Activated T-cell treated with anti-CD3 and anti-CD28 coated beads, Interleukin-2, amount 50 U/mL, for 72 hours (primary cell): ENCODE measurements at places on chromosomes 3 and 15. TPM values are rescaled to one million over a fixed set of nuclear protein-coding genes. Genes with fewer than 3 reads are reported as not detected.

DNA sequence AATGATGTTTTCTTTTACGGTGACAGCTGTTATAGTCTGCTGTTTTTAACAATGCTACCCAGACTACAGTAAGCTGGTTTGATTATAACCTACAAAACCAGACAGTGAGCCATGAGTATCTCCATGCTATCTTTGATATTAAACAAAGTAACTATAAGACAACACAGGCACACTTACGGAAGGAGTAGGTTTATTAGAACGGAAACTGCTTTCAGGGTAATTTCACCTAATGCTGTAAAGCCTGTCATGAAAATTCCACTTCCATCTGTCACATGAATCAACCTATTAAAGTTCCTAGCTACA is 33.0 kb downstream of the VPS13C start:
- no peak for DNase-seq

DNA sequence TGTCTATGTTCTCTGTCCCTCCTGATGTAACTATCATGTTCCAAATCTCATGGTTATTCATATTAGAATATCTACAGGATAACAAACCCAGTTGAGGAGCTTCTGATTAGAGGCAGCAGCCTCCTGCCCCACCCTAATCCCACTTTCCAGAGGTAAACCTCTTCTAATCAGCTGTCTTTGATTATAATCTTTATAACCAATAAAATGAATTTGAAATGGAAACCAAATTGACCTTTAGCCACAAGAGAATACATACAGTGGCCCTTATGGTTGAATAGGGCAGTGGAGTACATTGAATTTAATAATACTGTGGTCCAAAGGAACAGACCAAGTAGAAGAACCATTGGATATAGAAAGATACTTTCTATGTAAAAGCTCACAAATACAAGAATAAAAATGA is 281.3 kb upstream of the UMPS start:
- no peak for DNase-seq

DNA sequence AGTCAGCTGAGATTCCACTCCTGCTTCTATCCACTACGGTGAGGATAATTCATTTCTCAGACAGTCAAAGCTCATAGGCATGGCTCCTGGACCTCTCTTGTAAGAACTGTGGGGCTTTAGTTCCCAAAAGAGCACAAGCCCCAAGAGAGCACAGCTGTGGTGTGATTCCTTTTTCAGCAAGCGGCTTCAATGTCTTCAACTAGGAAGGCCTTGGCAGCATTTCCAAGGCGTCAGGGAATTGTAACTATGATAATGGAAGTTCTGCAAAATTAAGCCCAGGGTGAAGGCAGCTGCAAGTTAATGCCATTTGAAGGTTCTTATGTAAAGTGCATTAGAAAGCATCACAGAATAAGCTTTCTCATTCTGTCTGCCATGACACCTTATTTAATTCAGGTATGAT is 657.1 kb downstream of the GRM7 start:
- no peak for DNase-seq

DNA sequence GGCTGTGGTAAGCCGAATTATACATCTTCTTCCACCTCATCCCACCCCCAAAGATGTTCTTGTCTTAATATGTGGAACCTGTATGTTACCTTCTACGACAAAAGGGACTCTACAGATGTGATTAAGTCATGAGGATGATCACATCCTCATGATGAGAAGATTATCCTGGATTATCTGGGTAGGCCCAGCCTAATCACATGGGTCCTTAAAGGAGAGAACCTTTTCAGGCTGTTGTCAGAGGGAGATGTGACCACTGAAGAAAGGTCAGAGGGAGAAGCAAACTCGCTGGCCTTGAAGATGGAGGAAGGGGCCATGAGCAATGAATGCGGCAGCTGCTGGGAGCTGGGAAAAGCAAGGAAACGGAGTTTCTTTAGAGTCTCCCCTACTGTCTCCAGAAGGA is 12.9 kb upstream of the SCG3 start:
- no peak for DNase-seq

- no peak for DNase-seq
Observed at GRCh38 chr3:112397556-112397955, 64.6 kb downstream of the CD200 start.

- no peak for DNase-seq
Observed at GRCh38 chr15:68264282-68264681, 13.3 kb upstream of the FEM1B start.

DNA sequence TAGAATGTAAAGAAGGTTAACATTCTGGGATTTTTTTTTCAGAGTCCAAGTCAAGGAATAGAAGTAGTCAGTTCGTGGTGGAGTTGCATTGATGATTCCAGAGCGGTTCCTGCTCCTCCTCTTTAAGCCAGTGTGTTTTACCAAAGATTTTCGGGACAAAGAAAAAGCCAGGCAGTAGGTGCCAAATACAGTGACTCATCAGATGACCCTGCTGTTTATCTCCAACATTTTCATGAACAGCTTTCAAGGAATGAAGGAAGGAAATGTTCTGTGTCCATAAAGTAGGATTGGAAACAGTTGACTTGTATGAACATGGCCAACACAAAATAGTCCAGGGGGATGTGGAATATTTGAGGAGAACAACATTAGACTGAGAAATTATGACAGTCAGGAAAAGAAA is 142.4 kb upstream of the TMC3 start:
- DNase-seq: no peak

- peak; percentile 5 for DNase-seq
Observed at GRCh38 chr3:150412561-150413231, 4.6 kb downstream of the TSC22D2 start.

DNA sequence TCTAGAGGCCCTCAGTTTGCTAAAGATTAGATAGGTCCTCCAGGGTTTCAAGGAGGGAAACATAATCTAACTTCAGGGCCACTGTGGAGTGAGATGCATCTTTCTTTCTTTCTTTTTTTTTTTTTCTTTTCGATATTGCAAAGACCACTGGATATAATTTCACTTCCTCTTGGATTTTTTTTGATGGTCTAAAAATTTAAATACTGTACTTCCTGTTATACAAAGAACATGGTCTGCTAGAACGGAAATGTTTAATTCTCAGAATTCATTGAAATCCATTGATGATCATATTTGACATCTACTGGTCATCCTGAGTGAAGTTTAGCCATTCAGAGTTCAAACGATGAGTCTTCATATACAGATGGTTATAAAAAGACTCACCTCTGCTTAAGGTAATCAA is 808.8 kb upstream of the LMCD1 start:
- DNase-seq: no peak

DNA sequence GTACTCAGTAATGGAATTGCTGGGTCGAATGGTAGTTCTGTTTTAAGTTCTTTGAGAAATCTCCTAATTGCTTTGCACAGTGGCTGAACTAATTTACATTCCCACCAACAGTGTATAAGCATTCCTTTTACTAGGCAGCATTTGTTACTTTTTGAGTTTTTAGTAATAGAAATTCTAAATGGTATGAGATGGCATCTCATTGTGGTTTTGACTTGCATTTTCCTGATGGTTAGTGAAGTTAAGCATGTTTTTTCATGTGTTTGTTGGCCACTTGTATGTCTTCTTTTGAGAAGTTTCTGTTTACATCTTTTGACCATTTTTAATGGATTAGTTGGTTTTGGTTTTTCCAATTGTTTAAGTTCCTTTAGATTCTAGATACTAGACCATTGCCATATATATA is 28.4 kb downstream of the TP63 start:
- DNase-seq: no peak

DNA sequence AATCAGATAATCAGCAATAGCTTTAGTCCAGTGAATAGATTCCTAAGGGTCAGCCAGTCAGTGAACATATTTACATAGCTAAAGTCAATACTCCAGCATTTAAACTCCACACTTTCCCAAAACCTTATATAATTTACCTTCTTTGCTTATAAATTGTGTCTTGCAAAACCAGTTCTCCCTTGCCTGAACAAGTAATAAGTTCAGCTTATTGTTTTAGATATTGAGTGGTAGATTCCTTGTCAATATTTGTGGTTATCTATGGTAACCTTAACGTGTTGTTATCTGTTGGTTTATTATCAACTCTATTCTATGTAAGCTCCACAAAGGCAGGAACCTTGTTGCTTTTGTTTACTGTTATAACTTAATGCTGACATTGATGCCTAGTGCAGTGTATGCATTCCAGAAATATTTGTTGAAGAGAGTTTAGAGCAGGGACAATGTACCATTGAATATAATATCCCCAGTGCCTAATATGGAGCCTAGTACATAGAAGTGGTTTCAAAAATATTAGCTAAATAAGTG is 24.0 kb downstream of the PLSCR5 start:
- no peak for DNase-seq

DNA sequence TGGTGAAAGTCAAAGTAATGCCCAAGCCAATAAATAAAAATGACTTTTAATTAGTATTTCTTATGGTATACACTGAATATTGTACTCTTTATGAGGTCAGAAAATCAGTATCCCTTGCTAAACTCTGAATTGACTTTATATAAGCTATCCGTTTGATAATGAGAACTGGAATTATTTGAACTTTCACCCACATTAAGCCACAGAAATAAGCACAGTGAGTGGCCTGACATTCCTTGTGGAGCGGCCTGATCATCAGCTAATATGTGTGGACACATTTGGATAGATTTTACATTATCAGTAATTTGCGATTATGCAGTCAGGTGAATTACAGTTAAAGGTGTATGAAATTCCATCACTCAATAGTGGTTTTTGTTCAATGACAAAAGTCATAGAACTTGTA is 136.0 kb upstream of the CBLB start:
- no peak for DNase-seq

DNA sequence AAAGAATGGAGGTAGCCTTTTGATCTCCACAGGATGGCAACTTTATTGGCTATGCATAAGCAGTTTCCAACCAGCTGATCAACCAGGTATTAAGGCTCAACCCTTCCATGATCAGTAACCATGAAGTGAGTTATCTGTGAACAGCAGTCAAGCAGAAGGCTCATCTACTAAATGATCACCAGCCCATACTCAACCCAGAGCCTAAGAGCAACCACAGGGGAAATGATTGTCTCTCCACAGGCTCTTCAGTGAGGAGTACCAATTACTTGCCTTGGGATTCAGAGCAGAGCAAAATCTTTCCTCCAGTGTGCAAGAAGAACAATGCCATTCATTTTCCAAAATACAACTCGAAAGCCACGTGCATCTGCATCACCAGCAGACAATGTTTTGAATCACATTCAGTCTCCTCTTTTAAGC is 754.8 kb downstream of the ROBO1 start:
- no peak for DNase-seq

GRCh38 chr3:140456974-140457373 is 220.9 kb upstream of the TRIM42 start:
- DNase-seq: no peak

DNA sequence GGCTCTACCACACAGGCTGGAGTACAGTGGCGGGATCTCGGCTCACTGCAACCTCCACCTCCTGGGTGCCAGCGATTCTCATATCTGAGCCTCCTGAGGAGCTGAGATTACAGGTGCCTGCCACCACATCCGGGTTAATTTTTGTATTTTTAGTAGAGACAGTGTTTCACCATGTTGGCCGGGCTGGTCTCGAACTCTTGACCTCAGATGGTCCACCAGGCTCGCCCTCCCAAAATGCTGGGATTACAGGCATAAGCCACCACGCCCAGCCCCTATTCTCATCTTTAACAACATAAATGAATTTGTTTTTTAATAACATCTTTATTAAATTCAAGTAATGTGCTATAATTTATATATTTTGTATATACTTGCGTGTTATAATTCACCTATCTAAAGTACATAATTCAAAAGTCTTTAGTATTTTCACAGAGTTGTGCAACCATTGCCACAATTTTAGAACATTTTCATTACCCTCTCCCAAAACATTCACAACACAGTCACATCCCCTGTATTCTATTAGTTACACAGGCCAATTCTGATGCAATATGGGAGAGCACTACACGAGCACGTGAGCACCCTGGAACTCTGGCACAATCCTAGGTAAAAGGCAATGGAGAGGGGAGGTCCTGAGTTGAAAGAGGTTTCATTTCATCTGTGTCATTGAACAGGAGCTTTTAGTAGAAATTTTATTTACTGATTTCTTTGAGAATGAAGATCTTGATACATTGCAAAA is 21.2 kb upstream of the MTMR14 start:
- no peak for DNase-seq

- DNase-seq: no peak
Observed at GRCh38 chr3:190101320-190102011, 19.2 kb downstream of the P3H2 start.

DNA sequence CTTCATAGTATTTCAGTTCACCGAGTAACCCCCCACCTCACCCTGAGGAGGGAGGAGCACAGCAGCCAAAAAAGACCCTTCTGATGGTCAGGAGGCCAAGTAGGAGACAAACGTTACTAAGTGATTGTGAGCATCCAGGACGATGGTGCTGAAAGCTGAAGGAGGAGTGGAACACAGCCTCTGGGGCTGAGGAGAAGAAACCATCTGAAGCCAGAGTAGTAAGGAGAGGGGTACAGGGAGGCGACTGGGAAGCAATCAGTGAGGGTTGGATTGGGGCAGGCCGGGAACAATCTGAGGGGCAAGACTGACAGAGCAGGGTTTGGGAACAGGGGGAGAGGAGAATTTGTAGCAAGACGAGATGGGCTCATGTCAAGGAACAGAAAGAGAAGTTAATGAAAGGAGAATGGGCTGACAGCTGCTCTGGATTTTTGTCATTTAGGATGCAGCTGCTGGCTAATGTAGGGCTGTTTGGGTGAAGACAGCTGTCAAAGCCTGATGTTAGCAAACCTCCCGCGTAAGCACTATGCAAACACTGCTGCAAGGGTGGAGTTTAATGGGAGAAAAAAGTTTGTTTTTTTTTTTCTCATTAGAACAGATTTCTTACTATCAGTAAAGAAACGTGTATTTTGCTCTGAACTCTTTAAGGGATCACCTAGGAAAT is 622.2 kb downstream of the EDEM1 start:
- no peak for DNase-seq

DNA sequence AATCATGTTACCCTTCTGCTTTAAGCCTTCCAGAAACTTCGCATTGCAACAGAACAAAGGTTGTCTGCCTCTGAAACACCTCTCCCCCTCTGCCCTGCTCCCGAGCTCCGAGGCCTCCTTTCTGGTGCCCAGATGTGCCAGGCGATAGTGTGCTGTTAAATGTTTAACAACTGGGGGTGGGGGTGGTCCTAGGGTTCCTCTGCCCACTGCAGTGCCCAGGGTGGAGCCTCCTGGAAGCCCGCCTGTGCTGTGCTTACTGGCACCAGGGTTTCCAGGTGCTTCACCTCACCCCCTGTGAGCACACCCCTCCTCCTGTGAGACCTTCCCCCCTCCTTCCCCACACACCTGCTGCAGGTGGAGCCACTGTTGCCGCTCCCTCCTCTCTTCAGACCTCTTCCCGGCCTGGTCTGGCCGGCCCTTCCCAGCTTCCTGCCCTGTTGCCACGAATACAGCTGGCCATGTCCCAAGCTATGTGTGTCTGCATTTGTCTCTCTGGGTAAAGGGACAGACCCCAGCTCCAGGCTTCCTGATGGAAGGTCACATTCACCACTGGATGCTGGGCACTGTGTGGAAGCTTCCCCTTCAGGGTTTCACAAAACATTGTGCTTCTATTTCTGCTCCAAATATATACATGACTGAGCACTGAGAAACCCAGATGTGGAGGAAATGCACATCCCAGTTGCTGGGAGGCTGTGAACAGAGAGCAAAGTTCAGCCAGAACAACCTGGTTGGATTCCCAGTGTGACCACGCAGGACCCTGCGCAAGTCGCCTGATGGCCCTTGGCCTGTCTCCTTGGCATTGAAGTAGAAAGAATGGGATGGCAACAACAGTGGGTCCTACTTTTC is 37.2 kb downstream of the MGLL start:
- DNase-seq: no peak

STAC gene
- total RNA-seq: not detected

HEXA gene
- total RNA-seq: 87.6 TPM

ZNF385D gene
- total RNA-seq: not detected

WDR5B gene
- 2.6 TPM for total RNA-seq
